ENCODE measurements at places on chromosomes 5 and 9. TPM values are rescaled to one million over a fixed set of nuclear protein-coding genes. Genes with fewer than 3 reads are reported as not detected.

The UGT3A1 gene
- total RNA-seq: not detected

The HK3 gene
- total RNA-seq: not detected

The FCHSD1 gene
- 32.9 TPM for total RNA-seq

GRCh38 chr5:105163547-105163946, 1601.0 kb upstream of the NUDT12 start:
- no peaks in the 10 kb centered on the region for H3K4me1 ChIP-seq
- H3K27me3 ChIP-seq: no peaks in the 10 kb centered on the region
- no peak overlapping the region for H3K27ac ChIP-seq
- DNase-seq: no peak

DNA sequence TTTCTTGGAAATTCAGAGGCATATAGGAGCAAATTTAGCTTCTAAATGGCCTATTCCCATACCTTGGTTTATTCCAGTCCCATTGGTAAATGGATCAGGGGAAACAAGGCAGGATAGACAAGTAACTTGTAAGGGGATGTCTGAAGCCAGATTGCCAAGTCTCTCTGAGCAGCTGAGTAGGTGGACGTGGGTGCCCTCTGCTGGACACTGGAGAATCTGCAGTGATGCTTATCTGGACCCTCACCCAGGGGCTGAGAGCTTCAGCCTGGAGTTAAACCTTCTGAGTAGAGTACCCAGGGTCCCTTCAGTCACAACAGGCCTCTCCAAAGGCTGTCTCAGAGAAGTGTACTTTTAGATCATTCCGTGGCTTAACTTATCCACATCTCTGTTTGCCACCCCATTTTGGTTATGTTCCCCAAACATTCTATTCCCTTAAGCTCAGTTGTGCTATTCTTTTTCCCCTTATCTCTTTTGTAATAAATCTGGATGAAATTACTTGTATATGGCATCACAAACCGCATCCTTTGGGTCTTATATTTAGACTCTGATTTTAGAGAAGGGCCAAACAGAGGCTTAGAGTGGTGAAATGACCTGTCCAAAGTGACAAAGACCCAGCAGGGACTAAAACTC, 218.3 kb upstream of the GLRA1 start:
- H3K27ac ChIP-seq: no peak overlapping the region
- no peaks in the 10 kb centered on the region for H3K27me3 ChIP-seq
- H3K4me3 ChIP-seq: no peak overlapping the region

GRCh38 chr9:70093944-70094343, 50.3 kb downstream of the MAMDC2 start:
- H3K4me1 ChIP-seq: no peaks in the 10 kb centered on the region
- H3K4me3 ChIP-seq: no peak overlapping the region
- H3K27ac ChIP-seq: no peak overlapping the region
- no peak for DNase-seq

GRCh38 chr5:19874811-19875210, 113.2 kb downstream of the CDH18 start:
- no peaks in the 10 kb centered on the region for H3K27me3 ChIP-seq
- no peaks in the 10 kb centered on the region for H3K36me3 ChIP-seq
- no peak overlapping the region for H3K27ac ChIP-seq
- DNase-seq: no peak

Data from activated CD4-positive, alpha-beta T cell treated with anti-CD3 and anti-CD28 coated beads for 36 hours (primary cell).